Esophagus squamous epithelium (tissue), 5 donors: ENCODE measurements at places on chromosomes 2 and 18.

- DNase-seq = no peak
Measured at GRCh38 chr2:197673606-197674005, 1.8 kb downstream of the RFTN2 start.

GRCh38 chr2:173513107-173513727 lies 158.5 kb downstream of the CDCA7 start:
- DNase-seq = no peak

DNA sequence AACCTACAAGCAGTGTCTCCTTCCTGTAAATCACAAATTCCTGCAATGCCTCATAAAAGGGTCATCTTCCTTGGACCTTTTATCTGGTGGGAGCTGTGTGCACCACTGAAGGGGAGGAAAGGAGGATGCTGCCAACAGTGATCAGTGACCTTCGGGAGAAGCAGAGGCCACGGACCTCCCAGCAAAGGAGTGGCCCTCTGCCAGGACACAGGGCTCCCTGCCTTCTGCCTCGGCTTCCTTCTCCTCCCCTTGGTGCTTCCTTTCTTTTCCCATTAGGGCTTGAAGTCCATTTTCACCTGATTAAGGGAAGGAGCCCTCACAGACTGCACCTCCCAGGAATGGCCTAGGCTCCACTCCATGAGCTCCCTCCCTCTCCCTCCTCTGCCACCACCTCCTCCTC lies 85.3 kb upstream of the ITGA6 start:
- no peak for DNase-seq

DNA sequence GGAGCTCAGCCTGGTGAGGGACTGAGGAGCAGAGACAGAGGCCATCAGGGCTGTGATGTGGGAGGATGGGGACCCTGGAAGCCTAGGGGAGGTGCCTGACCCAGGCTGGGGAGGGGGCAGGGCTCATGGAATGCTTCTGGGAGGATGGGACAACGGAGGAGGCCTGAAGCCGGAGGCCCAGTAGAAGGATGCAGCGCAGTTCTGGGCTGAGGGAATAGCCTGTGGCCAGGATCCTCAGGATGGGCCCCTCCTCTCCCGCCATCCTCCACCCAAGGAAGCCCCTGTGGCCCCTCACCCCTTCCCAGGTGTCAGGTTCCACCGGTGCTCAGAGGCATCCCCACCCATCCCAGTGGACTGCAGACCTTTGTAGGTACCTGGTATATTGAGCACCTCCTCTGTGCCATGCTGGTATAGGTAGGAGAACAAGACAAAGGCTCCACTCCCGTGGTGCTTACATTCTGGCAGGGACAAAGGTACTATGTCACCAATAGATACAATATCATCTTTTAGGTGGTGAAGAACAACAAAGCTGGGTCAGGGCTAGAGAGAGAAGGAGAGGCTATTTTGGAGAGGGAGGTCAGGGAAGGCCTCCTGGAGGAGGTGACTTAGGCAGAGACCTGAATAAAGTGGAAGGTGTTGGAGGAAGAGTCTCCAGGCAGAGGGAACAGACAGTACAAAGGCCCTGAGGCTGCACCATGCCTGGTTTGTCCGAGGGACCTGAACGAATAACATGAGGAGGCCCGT lies 2.7 kb downstream of the ZAP70 start:
- no peak for DNase-seq

DNA sequence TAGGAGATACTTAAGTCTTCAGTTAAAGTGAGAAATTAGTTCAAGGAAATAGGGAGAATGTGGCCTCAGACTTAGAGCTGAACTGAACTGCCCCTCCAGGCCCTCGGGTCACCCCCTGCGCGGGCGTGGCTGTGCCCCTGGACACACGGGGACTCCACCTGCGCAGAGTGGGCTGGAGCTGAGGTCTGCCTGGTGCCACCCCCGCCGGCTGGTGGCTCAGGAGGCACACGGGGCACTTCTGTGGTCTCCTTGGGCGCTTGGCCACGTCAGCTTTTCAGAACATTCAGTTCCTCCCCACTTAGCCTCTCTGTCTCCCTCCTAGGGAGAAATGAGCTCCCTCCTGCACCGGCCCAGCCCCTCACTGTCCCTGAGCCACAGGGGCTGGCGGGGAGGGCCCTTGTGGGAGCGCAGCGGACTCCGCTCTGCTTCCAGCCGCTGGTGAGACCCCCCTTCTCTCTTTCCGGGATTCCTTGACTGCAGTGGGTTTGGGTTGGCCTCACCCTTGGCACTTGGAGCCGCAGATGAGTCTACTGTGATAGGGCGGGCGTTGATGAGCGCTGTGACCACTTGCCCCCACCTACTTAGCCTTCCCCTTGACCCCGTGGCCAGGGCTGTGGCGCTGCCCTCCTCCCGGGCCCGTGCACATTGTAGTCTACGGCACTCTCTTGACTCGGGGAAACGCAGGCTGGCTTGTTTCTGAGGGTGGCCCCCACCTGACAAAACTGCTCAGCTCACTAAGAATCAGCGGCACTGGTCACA lies 18.2 kb upstream of the PDIA6 start:
- DNase-seq = no peak

DNA sequence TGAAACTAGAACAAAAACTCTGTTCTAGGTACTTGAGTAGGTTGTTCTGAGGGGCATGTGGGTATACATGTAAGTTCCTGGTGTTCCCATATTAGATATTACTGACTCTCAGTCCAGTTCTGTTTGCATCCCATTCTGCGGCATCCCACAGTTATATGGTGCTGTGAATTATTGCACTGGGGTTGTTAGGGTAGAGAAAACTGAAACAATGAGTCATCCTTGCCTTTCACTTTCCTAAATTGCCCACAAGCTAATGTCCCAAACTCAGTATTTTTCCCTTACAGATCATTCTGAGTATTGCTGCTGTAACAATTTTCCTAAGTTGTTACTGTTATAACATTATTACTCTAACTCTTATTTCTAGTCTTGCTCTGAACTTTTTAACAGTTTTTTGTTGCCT lies 3.0 kb downstream of the WDR75 start:
- DNase-seq = no peak

- no peak for DNase-seq
Measured at GRCh38 chr2:150698016-150698661, 210.7 kb upstream of the RND3 start.

GRCh38 chr2:23712756-23713151 lies 214.2 kb downstream of the ATAD2B start:
- DNase-seq = no peak

DNA sequence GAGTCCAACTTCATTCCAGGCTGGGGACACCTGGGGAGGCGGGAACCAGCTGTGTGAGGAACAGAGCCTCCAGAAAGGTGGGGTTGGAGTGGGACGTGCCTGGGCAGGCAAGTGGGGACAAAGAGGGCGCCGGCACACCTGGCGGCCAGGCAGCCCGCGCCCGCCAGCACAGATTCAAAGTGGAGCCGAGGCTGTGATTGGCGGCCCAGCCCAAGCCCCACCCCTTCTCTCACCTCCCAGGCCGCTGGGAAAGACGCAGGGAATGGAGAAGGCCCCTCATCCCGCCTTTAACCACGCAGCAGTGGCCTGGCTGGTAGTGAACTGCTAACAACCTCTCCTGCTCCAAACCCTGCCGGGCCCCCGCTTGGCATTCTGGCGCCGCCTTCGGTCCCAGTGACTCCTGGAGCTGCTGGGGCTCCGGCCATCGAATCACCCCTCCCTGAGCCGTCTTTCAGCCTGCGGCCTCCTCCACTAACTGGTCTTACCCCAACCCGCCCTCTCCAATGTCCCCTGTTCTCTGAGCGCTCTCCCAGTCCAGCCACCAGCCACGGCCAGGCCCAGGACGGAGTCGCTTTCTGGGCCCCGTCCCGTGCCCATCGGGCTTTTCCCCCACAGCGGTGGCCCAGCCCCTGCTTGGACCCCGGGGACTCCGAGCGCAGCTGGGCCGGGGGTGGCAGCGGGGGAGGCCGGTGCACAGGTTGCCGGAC lies 27.9 kb upstream of the PTMA start:
- no peak for DNase-seq

DNA sequence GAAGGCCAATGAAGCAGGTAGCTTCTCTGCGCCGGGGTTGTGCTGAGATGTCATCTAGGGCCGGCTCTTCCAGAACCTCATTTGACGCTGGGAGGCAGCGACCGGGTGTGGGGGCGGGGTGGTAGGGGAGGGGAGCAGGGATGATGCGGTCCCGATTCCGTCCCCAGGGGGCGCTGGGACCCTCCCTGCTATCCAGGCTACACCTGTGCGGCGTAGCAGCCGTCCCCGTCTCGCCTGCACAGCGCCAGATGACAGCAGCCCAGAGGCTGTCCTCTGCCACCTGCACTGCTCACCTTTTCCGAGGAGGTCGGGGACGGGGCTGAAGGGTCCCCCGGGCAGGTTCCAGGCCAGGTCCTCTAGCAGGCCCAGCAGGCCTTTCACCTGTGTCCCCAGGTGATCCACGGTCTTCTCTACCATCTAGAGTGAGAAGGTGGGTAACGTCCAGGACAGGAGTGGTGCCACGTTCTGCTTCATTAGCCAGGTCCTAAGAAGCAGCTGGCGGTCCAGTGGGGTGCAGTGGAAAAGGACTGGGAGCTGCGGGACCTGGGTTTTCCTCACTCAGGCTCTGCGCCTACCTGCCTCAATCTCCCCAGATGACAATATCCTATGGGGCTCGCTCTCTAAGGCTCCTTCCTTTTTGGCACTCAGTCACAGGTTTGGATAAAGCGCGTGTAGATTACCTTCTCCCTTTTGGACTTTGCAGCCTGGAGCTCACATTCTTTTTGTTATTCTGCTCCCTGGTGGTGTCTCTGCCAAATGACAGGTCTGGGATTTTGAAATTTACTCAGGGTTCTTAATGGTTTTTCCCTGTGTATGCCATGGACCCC lies 56.0 kb upstream of the RAB6C start:
- DNase-seq = no peak

DNA sequence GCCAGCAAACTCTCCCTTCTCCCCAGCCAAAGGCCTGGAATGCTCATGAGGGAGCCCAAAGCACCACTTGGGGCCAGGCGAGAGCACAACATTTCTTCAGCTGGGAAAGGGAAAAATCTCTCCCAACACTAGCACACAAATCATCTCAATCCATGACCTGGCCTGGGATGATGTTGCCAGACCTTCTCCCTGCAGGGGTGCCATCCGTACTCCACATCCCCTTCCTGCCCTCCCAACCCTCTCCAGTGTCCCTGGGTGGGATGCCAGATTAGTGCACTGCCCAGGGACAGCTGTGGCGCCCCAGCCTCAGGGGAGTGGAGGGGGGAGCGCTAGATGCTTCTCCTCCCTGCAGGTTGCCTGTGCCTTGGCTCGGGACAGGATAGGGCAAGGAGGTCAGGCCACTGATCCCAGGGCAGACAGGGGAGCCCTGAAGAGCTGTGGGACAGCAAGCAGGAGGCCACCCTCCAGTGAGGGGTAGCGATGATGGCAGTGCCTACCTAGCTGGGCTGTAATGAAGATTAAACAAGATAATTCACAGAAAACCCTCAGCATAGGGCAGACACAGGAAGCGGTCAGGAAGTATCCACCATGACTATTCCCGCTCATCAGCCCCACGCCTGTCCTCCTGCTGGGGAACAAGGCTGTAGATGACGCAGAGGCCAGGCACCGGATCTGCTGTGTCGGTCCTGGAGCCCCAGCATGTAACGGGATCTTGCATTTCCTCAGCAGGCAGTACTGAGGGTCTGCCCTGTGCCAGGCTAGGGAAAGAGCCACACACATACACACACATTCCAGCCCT lies 31.1 kb downstream of the SERTAD2 start:
- DNase-seq = no peak

DNA sequence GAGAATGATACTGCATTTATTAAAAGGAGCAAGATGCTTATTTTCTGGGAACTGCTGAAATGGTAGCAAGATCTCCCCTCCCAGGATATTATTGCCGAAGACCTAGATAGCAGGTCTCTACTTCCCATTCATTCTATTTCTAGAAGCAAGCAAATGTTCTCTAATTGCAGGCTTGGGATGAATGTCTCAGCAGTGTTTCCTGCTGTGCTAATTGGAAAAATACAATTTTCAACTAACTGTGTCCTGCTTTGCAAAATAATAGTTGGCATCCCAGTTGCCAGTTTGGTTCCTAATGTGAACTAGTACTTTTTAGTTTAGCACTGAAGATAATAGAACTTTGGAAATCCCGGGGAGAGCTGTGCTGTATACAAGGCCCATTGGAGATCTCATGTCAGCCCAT lies 26.1 kb downstream of the SLC20A1 start:
- DNase-seq = no peak

DNA sequence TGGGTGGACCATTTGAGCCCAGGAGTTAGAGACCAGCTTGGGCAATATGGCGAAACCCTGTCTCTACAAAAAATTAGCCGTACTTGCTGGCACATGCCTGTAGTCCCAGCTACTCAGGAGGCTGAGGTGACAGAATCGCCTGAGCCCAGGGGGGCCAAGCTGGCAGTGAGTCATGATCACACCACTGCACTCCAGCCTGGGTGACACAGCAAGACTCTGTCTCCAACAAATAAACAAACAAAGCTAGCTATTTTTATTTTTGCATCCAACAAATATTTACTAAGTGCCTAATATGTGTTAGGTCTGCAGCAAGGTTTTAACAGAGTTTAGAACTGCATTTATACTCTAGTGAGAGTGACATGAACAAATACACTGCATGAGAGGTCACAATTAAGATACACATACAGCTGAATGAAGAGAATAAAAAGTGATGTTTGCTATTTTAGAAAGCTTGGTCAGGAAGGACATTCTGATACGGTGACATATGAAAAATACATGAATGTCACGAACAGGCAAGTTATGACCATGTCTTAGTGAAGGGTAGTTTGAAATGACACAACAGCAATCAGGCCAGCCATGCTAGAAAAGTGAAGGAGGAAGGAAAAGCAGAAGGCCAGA lies 83.2 kb upstream of the FRZB start:
- no peak for DNase-seq

- no peak for DNase-seq
Measured at GRCh38 chr18:48672671-48673340, 134.0 kb downstream of the CTIF start.

- DNase-seq = no peak
Measured at GRCh38 chr2:86281066-86281700, 56.2 kb downstream of the REEP1 start.

DNA sequence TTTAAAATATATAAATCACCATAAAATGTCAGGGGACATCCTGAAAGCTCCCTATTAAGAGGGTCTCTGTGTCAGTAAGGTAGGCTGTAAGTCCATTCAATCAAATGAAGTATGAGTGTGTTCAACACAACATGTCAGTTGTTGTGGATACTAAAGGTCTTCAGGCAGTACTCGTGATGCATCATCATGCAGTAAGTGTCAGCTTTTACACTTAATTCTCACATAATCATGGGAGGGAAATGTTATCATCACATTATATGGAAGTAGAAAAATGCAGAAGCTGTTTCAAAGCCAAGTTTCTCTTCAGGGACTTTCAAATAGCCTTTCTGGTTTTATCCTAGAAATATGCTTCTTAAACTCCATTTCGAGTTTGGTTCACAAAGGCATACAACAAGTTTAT lies 477.1 kb upstream of the ID2 start:
- DNase-seq = no peak

DNA sequence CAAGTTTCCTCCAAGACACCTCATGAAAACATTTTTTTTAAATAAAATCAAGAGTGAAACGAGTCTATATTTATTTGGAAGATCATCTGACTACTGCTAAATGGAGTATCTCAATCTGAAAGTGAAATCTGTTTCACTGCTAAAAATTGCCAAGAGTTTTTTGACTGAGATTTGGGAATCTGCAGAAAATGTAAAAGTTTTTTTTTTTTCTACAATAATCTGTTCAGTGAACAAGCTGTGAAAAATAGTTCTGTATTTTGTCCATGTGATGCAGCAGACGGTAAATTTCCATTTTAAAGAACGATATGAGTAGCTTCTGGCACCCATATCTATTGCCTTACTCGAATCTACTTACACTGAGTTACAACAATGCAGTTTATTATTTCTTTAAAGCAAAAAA lies 519.7 kb downstream of the PLCL1 start:
- DNase-seq = no peak
